Mesothelial cell of epicardium (in vitro differentiated cells): ENCODE measurements at places on chromosomes 16 and 17.
A peak's percentile ranks its signal among the peaks of the same experiment; 100 is the strongest.

- H3K4me1 ChIP-seq: peaks cover 18% of the 10 kb centered on the region
- no peak for DNase-seq
- no peak overlapping the region for H3K27ac ChIP-seq
Observed at GRCh38 chr17:58665946-58666857, 25.6 kb downstream of the TEX14 start.

GRCh38 chr16:8923199-8923598 lies 40.5 kb downstream of the USP7 start:
- peaks cover 43% of the 10 kb centered on the region for H3K36me3 ChIP-seq
- H3K4me3 ChIP-seq: no peak overlapping the region
- no peaks in the 10 kb centered on the region for H3K27me3 ChIP-seq
- peaks cover 6% of the 10 kb centered on the region for H3K4me1 ChIP-seq
- no peak for DNase-seq

DNA sequence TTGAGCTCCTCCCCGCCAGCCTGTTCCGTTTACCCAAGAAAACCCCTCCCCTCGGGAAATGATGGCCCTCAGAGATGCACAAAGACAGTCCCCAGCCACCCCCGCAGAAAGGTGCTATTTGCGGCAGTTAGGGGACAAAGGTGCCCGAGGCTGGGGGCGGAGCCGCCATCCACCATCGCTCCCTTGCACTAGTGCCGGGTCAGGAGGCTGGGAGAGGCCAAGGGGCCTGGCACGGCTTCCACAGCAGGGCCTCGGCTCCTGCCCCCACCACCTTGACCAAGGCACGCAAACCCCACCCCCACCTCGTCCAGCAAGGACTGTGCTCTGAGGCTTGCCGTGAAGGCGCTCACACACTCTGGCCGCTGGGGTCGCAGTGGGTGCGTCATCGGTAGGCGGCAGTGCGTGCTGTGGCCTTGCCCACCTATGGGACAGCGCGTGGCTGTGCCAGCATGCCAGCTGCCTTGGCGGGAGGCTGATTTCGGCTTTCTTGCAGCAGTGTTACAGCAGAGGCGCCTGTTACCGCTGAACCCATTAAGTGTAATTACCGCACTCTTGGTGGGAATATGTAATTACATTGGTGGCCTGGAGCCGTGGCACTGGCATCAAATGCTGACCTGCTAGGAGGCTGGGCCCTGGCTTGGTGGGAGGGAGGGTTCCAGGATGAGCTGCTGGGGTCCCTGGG lies 31.8 kb downstream of the TPSG1 start:
- DNase-seq: no peak
- H3K4me3 ChIP-seq: no peak overlapping the region
- no peaks in the 10 kb centered on the region for H3K36me3 ChIP-seq
- peaks cover 4% of the 10 kb centered on the region for H3K27me3 ChIP-seq
- H3K27ac ChIP-seq: no peak overlapping the region

DNA sequence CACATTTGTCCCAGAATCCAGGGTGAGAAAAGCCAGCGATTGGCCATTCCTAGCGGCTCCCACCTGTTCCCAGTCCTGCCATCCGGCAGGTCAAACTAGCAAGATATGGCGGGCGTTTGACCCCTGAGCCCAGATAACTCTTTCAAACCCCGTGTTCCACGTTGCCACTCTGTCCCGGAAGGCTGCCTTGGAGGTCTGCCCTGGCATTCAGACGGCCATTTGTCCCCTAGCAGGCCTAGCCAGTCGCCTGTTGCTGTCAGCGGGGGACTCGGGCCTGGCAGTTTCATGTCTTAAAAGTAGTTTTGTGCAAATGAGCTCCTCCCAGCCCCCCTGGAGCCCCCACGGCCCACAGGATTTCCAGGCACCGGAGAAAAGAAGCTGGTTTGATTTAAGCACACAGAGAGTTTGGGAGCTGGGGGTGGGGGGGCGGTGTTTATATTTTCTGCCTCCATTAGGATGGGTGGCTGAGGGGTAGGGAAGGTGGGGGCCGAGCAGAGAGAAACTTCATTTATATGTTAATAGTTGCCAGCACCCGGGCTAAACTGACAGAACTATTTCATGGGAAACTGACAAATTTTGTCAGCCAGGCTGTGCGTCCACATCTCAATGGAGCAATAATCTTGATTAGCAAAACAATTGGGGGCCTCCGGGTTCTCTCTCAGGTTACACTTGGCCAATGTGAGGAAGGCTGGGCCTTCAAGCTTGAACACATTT lies 240.9 kb upstream of the SALL1 start:
- H3K4me3 ChIP-seq: no peak overlapping the region
- peaks cover 8% of the 10 kb centered on the region for H3K27me3 ChIP-seq
- DNase-seq: no peak
- H3K36me3 ChIP-seq: no peaks in the 10 kb centered on the region

- no peak overlapping the region for H3K27ac ChIP-seq
- peaks cover 9% of the 10 kb centered on the region for H3K4me1 ChIP-seq
- DNase-seq: no peak
- peaks cover 75% of the 10 kb centered on the region for H3K27me3 ChIP-seq
- no peaks in the 10 kb centered on the region for H3K36me3 ChIP-seq
- H3K4me3 ChIP-seq: no peak overlapping the region
Observed at GRCh38 chr17:60159479-60159866, 9.7 kb downstream of the CA4 start.

DNA sequence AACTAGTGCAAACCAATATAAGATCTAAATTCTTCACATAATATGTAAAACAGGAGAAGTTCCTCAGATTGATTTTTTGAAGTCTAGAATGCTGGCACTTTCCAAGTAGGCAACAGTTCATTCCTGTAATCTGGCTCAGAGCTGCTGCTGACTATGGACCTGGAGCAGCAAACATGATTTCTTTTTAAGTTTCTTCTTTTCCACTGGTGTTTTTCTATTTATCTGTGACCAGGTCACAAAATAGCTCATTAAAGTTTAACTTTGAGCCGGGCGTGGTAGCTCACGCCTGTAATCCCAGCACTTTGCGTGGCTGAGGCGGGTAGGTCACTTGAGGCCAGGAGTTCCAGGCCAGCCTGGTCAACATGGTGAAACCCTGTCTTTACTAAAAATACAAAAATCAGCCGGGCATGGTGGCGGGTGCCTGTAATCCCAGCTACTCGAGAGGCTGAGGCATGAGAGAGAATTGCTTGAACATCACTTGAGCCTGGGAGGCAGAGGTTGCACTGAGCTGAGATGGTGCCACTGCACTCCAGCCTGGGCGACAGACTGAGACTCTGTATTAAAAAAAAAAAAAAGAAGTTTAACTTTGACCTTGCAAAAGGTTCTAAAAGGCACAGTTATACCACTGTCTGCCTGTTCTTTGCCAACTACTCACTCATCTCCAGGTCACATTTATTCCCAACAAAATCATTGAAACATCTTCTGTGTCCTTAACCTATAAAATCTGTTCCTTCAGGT lies 29.4 kb upstream of the SLC13A2 start:
- H3K36me3 ChIP-seq: no peaks in the 10 kb centered on the region
- peaks cover 33% of the 10 kb centered on the region for H3K27me3 ChIP-seq
- H3K4me3 ChIP-seq: no peak overlapping the region
- no peak overlapping the region for H3K27ac ChIP-seq
- no peak for DNase-seq

DNA sequence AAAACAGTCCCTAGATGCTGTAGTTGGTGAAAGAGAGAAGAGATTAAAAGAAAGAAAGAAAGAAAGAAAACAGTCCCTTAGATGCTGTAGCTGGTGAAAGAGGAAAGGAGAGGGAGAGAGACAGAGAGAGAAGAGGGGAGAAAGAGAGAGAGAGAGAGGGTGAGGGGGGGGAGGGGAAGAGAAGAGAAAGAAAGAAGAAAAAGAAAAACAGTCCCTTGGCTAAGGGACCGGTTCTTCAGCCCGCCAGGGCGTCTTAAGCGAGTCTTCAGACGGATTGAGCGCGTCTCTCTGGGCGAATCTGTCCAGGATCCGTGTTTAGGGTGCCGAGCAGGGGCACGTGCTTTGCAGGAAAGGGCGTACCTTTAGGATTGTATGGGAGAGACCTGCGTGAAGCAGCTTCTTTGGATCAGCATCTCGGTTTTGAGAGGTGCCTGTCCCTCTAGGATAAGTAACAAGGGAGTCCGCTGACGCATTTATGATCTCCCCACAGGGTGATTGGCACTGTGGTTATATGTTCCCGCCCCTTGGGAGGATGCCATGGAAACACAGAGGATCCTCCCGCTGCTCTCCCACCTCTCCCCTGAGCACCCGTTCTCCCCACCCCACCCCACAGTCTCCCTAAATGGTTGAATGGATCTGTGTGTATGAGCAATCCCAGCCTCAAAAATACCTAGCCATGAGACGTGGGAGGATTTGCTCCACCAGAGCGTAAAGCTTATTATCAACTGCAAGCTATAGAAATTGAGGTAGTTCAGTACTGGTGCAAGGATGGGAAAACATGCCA lies 16.7 kb downstream of the GNGT2 start:
- peak; percentile 43 for DNase-seq
- peak overlapping the region; percentile 98 for H3K27ac ChIP-seq

DNA sequence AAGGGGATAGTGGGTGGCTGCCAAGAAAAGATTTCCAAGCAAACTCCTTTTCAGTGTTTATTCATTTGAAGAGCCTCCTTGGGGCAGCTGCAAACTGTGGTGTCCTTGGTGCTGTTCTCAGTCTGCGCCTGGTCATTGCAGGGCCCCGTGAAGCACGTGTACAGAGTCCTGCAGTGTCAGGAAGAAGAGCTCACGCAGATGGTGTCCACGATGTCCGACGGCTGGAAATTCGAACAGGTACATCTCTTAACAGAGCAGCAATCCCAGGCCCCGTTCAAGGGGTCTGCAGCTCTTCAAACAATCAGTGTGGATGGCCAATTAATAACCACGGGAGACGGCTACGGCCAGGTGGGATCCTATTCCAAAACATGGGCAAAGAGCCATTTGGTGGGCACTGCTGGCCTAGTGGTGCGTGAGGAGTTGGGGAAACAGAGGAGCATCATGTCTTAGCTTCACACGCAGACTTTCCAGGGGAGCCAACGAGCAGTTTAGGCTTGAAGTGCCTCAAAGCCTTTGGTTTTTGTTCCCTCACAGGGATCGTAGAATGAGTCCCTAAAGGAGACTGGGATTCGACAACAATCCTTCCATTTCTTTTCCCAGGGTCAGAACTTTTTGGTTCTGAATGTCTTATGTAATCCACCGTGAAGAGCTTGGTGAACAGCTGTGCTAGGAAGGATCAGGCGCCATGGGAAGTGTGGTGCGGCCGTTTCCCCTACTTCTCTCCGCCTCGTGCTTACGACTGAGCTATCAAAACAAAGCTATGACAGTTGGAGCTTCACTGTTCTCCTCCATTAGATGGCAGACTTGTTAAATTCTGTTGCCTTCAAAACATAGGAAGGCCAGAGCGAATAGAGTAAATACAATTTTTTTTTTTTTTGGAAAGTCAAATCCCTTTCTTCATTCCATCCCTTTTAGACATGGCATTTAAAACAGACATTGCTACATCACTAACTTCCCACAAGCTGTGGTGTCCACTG lies 12.6 kb downstream of the KCTD2 start:
- peaks cover 10% of the 10 kb centered on the region for H3K4me1 ChIP-seq
- H3K36me3 ChIP-seq: peaks cover 29% of the 10 kb centered on the region
- H3K4me3 ChIP-seq: no peak overlapping the region

DNA sequence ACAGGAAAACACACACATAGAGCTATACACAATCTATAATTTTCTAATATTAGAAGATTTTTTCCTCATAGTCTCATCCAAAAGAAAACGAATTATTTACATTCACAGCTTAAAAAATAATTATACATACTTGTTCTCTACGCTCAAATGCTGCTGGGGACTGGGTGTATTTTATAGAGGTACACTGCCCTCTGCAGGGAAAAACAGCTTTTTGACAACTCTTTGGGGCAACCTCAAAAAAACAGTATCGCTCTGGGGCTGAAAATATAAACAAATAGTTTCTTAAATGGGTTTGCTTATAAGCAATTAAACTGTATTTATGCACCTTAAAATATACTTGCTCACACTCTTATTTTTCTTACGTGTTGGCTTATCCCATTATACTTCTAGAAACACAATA lies 261.8 kb upstream of the PSMD7 start:
- peaks cover 33% of the 10 kb centered on the region for H3K4me1 ChIP-seq
- H3K27ac ChIP-seq: no peak overlapping the region
- no peaks in the 10 kb centered on the region for H3K36me3 ChIP-seq
- peaks cover 1% of the 10 kb centered on the region for H3K27me3 ChIP-seq
- H3K4me3 ChIP-seq: no peak overlapping the region
- DNase-seq: no peak

- DNase-seq: no peak
- H3K4me1 ChIP-seq: no peaks in the 10 kb centered on the region
- peaks cover 36% of the 10 kb centered on the region for H3K36me3 ChIP-seq
- H3K27ac ChIP-seq: no peak within 1 kb of the TSS
- H3K4me3 ChIP-seq: no peak within 1 kb of the TSS
Observed at GRCh38 chr16:28984619-28985135, at the start of gene LAT. Gene LAT (plus strand): TSS chr16:28985052. CDS start chr16:28985418, 366 bp downstream.

GRCh38 chr17:6361733-6362132 lies 73.2 kb downstream of the AIPL1 start:
- no peaks in the 10 kb centered on the region for H3K36me3 ChIP-seq
- peaks cover 5% of the 10 kb centered on the region for H3K4me1 ChIP-seq
- no peak overlapping the region for H3K4me3 ChIP-seq

DNA sequence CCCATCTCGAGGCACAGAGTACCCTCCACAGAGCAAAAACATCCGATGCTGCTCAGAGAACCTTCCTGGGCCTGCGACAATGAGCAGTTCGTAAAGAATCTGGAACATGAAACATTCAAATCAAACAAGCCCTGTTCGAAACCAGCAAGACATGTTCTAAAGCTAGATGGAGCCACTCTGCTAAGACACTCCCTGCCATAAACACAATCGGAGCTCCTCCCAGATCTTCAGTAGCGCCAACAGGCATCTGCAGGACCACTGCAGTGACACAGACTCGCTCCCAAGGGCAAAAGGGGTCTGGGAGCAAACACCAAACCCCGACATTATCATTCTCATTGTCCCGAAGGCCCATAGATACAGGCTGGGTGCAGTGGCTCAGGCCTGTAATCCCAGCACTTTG lies 108.7 kb downstream of the ZFHX3 start:
- peaks cover 17% of the 10 kb centered on the region for H3K36me3 ChIP-seq
- peak overlapping the region; percentile 18 for H3K27ac ChIP-seq
- peaks cover 40% of the 10 kb centered on the region for H3K4me1 ChIP-seq
- no peak overlapping the region for H3K4me3 ChIP-seq

DNA sequence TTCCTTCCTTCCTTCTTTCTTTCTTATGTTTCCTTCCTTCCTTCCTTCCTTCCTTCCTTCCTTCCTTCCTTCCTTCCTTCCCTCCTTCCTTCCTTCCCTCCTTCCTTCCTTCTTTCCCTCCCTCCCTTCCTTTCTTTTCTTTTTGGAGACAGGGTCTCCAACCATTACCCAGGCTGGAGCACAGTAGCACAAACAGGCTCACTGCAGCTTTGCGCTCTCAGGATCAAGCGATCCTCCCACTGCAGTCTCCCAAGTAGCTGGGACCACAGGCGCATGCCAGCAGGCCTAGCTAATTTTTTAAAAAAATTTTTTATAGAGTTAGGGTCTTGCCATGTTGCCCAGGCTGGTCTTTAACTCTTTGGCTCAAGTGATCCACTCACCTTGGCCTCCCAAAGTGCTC lies 31.8 kb upstream of the ZKSCAN2 start:
- H3K27me3 ChIP-seq: no peaks in the 10 kb centered on the region
- no peak for DNase-seq
- H3K36me3 ChIP-seq: peaks cover 25% of the 10 kb centered on the region
- H3K27ac ChIP-seq: no peak overlapping the region
